ENCODE measurements at places on chromosomes 3 and 15. TPM values are rescaled to one million over a fixed set of nuclear protein-coding genes. Genes with fewer than 3 reads are reported as not detected.

DNA sequence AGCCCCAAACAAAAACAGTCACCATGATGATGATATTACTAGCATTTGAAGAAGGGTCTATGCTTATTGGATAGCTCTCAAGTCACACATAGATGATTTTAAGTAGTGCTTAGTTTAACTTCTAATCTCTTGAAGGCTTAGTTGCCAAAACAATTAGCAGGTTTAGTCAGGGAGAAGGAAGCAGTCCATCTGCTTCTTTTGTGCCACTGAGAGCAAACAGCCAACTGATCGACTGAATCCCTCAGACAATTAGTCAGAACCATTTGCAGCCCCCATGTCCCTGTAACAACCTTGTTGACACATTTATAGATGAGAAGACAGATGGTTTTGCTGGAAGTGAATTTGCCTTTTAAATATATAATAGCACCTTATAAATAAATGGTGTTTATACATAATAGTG, 585.1 kb upstream of the SUCLG2 start:
- no peak for DNase-seq

GRCh38 chr15:36626141-36626800, 46.8 kb downstream of the CDIN1 start:
- no peak for DNase-seq

DNA sequence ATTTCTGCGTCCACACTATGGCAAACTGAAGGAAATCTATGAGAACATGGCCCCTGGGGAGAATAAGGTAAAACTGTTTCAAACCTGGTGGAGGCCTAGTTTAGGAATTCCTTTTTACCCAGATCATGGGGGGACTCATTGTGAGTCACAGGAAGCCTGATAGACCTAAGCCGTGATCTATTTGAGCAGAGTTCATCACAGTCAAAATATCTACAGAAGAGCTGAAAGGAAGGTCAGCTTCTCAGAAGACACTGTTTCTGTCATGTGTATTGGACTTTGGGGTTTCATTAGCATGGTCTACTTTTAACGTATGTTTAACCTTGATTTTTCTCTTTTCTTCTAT, 1.3 kb downstream of the PSMD2 start:
- DNase-seq = no peak

The CPNE4 gene
- total RNA-seq = not detected

- DNase-seq = no peak
Measured at GRCh38 chr3:19220311-19220710, 72.0 kb downstream of the KCNH8 start.

- no peak for DNase-seq
Measured at GRCh38 chr15:69793781-69794451, 303.8 kb downstream of the TLE3 start.

DNA sequence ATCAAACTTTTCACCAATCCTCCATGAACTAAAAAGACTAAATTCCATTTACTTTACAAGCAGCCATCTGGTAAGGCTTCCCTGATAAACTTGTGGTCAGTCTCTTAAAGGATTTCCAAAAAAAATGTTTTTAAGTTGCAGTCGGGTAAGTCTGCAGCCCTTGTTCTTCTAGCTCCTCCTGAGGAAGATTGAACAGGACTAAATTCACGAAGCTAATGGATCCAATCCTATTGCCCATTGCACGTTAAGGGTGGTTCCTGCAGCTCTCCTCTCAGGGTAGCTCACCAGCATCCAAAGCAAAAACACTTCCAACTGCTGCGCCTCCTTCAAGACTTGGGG, 2.8 kb downstream of the HES1 start:
- DNase-seq = no peak

- no peak for DNase-seq
Measured at GRCh38 chr3:52570076-52570475, 33.7 kb downstream of the UQCC5 start.

- no peak for DNase-seq
Measured at GRCh38 chr3:79052054-79052681, 715.6 kb downstream of the ROBO1 start.

- DNase-seq = no peak
Measured at GRCh38 chr15:39584266-39584659, 3.4 kb downstream of the THBS1 start.

DNA sequence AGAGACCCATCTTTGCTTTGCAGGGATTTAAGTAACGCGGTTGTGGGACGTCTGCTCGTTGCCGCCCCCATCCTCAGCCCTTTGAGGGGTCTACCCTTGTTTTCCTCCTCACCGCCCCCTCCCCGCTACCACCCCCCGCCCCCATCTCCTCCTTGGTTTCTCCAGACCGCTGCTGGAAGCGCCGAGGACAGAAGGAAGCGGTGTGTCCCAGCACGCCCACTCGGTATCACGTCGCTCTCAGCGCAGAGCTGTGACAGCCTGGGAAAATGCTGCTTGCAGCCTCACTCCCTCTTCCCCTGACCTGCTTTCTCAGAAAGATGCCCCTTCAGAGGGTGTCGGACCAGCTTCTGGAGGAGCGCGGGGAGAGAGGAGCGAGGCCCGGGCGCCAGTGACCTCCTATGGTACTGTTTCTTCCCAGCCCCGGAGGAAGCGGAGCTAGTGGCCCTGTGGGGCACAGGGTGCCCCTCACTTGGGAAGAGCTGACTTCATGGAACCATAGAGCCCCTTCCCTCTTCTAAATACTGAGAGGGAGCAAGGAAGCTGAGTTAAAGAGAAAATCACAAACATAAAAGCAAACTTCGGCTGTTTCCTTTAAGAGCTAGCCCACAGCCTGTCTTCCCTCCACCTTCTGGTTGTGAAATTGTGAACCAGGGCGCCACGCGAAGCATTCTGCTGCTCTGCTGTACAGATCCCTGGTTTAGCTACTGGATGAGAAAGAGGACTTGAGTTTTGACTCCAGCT, 698 bp downstream of the IL1RAP start:
- peak; percentile 71 for DNase-seq

The SLC22A13 gene
- total RNA-seq = not detected

DNA sequence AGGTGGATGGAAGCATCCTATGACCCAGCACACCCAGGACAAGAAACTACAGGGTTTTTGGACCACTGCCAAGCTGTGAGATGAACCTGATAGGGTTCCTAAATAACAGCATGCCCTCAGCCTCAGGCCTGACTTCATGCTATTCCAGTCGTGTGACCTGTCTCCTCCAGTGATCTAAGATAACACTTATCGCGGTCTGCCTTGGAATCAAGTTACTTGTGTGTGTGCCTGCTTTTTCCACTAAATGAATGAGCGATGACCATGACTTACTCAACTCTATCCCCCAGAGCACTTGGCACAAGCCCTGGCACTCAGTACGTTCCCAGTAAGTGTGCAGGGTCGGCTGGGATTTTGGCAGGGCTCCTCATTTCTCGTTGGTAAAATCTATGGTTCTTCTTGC, 172.7 kb upstream of the TP63 start:
- no peak for DNase-seq

- no peak for DNase-seq
Measured at GRCh38 chr15:31328428-31328968, 1.9 kb downstream of the KLF13 start.
